CD4-positive, alpha-beta T cell treated with Interleukin-6 at 100 ng/mL for 8 hours (primary cell): ENCODE measurements at places on chromosomes 3 and 15.

DNA sequence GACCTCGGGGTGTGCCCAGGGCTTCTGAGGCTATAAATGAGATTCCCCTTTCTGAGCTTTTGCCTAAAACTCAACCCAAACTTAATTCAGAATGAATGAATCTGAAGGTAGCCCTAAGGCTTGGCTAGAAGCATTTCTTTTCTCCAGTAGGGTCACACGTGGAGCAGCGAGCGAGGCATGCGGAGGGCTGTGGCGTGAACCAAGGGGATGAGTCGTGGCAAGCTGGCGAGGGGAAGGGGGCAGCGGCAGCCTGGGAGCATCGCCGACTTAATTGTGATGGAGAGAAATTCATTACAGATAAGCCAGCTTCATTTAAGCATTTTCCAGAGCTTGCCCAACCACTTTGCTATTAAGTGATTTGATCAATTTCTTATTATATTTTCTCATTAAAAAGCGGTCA lies 79.9 kb downstream of the CHSY1 start:
- DNase-seq: no peak

DNA sequence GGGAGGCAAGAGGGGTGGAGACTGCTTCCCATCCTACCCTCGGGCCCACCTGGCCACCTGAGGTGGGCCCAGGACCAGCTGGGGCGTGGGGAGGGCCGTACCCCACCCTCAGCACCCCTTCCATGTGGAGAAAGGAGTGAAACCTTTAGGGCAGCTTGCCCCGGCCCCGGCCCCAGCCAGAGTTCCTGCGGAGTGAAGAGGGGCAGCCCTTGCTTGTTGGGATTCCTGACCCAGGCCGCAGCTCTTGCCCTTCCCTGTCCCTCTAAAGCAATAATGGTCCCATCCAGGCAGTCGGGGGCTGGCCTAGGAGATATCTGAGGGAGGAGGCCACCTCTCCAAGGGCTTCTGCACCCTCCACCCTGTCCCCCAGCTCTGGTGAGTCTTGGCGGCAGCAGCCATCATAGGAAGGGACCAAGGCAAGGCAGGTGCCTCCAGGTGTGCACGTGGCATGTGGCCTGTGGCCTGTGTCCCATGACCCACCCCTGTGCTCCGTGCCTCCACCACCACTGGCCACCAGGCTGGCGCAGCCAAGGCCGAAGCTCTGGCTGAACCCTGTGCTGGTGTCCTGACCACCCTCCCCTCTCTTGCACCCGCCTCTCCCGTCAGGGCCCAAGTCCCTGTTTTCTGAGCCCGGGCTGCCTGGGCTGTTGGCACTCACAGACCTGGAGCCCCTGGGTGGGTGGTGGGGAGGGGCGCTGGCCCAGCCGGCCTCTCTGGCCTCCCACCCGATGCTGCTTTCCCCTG lies 2.2 kb upstream of the FES start:
- no peak for DNase-seq

DNA sequence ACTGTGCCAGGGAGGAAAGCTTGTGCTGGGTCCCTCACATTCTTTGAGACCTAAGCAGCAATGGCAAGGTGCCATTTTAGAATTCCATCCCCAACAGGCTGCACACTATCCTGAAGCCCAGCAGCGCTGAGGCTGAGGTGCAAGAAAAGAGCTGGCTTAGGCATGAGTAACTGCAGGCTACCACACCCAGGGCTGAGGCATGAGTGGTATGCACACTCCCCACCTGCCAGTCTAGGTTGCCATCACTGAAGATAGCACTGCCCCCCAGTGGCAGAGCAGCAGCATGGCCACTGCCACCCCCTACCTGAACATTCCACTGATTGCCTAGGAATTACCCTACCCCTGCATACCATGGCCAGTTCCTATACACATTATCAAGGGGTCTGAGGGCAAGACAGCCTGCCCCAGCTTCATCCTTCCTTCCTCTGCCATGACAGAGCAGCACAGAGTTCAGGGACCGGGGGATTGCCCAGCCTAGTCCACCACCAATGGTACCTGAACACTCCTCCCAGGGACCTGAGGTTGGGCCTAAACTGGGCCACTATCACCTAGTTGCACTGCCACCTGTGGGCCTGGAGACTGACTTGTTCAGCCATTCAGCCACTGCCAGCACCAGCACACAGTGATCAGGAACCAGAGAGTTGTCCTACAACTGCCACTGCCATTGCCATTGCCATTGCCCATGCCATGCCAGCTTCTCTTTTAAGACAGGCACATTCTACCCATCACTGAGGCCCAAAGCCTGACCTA lies 129.8 kb downstream of the SATB1 start:
- no peak for DNase-seq

GRCh38 chr15:39586387-39587095 lies 5.7 kb downstream of the THBS1 start:
- no peak for DNase-seq

GRCh38 chr3:173920386-173920785 lies 522.8 kb downstream of the NLGN1 start:
- DNase-seq: no peak

DNA sequence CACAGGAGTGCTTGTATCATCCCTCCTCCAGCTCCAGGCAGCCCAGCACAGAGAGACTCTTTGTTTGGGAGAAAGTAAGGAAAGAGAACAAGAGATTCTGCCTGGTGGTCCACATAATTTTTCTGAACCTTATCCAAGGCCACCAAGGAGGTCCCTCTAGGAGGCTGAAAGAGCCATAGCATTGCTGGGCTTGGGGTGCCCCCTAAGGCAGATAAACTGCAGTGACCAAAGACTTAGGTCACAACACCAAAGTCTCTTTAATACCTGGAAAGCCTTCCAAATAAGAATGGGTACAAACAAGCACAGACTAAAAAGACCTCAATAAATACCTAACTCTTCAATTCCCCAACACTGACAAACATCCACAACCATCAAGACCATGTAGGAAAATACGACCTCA lies 310.2 kb upstream of the PPP2R3A start:
- DNase-seq: no peak

DNA sequence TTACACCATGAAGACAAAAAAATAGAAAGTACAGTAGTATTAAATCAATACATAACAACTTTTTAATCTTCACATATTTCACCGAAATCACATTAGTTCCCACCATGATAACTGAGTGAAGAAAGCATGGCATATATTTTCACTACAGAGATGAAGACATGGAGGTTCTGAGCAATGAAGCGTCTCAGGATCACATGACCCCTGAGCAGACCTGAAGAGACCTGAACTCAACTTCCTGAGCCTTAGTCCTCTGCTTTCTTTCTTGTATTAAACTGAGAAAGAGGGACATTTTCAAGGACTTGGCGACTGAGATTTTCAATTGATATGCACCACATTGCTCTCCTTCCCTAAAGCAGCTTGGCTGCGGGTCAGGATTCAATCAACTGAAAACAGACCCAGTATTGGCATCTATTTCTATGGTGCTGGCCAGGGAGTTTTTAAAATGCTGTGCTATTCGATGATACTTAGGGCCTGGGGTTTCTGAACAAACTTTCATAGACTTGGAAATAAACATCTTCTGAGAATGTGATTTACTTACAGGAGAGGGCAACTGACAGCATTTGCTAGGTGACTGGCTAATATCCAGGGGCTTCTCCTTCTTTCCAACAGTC lies 165.1 kb downstream of the LSAMP start:
- no peak for DNase-seq

DNA sequence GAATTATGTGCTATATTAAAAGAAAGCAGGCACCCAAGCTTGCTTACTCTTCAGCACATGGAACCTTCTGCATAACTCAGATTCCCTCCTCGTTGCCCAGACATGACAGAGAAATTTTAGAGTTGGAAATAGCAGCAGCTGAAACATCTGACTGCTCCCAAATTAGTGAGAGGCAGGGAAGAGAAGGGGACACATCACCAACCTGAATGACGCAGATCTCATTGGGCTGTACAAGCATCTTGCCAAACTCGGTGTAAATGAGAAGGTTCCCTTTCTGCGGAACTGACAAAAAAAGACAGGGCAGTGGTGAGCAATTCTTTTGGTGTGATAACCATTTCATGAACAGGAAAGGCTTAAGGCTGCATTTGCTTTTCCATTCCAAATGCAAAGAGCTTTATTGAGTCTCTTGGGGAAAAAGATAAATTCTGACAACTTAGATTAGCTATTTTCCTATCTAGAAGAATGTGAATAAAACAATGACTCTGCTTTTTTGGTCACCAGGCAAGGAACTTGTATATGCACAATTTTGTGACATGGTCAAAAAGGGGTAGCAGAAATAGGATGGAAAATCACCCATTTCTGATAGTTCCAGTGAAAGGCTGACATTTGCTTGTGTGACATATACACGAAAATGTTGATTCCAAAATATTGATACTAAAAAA lies 35.1 kb downstream of the HGD start:
- no peak for DNase-seq

DNA sequence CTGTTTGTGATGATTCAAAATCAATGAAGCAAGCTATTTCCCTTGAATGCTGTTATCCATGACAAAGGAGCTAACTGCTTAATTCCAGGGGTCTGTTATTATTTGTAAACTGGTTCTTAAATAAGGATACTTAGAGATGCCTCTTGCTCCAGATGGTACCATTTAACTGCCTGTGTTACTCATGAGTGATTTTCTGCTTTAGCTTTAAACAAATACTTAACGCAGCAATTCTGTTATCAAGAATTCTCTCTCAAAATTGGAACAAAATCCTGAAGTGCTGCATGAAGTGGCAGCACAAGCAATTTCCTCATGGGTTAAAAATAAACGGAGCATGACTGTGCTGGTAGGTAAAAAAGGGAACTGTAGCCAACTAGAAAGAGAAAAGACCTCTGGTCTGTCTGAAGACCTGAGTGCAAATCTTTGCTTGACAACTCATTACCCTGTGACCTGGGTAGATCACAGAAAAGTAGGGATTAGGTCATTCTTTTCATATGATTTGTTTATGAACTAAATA lies 62.5 kb upstream of the GBE1 start:
- DNase-seq: no peak

DNA sequence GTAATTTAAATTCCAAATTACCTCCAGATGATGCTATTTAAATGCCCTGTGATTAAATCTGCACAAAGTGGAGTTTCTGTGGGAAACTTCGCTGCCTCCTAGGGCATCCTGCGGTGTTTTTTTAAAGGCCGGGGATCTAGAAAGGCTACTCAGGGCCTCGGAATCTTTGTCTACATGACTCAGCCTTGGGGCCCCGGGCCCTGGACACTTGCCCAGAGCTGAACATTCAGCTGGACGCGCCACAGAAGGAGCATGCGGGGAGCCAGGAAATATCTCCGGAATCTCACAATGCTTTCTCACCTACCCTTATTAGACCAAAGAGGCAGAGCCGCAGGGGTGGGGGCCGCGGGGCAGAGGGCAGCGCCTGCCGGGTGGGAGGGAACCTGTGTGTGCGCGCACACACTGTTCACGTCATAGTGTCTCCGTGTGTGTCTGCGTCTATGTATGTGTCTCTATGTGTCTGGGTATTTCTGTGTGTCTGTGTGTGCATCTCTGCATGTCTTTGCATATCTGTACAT lies 145.5 kb upstream of the TPM1 start:
- DNase-seq: no peak

GRCh38 chr3:97930018-97930417 lies 42.2 kb downstream of the RIOX2 start:
- DNase-seq: no peak

- peak; percentile 50 for DNase-seq
These were observed 83.8 kb upstream of the SUCLG2 start for GRCh38 chr3:67737906-67738865.

DNA sequence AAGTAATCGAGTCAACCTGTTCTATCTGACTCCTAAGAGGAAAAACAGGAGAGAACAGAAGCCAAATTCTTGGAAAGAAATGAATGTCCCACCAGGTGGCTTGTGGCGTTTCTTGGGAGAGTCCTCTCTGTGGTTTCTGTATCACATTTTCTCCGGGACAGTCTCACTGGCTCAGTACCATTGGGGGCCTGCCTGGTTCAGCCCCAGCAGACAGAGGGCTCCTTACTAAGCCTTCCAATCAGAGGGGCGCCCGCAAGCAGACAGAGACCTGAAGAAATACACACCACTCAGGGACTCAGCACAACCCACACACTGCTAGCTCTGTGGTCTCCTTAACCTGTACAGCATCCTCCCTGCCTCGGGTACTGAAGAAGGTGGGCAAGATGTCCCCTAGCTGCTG lies 302.1 kb downstream of the TLE3 start:
- no peak for DNase-seq

GRCh38 chr15:39461536-39462130 lies 119.2 kb upstream of the THBS1 start:
- no peak for DNase-seq

GRCh38 chr3:99954914-99955644 lies 137.4 kb downstream of the CMSS1 start:
- no peak for DNase-seq

GRCh38 chr3:175914785-175915184 lies 1055.7 kb downstream of the NAALADL2 start:
- DNase-seq: no peak

GRCh38 chr15:65110676-65111292 lies 4.2 kb downstream of the UBAP1L start:
- DNase-seq: no peak

DNA sequence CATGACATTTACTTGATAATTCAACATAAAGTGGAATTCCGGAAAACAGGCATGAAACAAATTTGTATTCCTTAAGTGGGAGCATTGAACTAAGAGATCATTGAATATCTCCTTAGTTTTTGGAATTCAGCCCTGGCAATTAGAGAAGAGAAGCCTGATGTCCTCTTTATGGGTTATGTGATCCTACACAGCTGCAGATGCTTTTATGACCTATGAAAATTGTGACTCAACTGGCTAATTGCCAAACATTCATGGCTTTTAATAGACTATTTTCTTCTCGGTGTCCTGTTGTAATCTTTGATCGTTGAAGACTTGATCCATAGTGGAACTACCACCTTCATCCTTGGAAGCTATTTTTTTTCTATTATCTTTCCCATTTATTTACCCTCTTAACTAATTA lies 46.1 kb downstream of the AGBL1 start:
- DNase-seq: no peak

DNA sequence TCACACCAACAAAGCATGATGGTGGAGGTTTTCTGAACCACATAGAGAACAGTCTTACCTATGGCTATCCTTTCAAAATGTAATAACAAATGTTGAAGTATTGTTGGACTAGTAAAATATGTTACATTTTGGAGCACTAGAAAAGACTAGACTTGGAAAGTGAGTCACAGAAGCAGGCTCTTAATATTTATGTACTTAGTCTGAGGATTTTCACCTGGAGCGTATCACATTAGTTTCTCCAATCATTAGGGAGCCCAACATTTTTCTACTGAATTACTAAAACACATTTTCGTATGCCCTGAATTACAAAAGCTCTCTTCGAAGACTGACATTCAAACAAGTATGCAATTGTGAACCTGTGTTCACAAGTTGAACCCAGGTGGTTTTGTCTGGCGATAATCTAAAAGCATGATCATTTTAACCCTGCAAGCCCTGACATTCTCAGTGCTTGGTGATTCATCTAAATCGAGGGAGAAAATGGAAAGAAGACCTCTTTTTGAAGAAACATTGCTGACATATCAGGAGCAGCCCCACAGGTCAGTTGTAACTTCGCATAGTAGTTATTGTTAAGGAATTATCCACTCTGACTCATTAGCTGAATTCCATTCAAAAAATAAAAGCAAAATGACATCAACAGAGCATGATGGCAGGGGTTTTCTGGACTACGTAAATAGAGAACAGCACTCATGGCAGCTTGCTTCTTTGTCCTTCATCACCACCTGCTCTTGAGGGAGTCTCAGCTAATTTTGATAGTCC lies 679.8 kb upstream of the NECTIN3 start:
- no peak for DNase-seq
